ENCODE measurements at places on chromosomes 16 and 17.

DNA sequence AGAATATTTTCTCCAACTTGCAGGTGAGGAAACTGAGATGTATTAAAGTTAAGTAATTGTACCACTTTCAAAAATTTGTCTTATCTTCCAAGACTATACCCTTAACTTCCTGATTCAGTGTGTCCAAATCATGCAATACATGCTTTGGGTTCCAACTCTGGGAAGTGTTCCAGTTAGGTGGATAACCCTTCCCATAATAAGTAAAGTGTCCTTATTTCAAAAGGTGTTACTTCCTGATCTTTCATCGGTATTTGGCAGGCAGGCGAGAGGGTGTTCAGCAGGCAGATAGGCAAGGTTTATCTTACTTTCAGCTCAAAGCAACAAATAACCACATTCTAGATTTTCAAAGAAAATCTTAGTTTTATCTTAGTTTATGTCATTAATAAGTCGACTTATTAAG lies 46.3 kb upstream of the ARHGAP44 start:
- no peak for DNase-seq

DNA sequence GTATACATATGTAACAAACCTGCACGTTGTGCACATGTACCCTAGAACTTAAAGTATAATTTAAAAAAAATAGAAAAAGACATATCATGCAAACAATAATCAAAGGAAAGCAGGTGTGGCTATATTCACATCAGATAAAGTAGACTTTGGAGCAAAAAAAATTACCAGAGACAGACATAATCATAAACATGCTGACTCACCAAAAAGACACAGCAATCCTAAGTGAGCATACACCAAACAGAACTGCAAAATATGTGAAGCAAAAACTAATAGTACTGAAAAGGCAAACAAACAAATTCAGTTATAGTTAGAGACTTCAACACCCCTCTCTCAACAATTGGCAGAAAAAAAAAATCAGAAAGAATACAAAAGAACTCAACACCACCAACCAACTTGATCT lies 29.9 kb downstream of the SHCBP1 start:
- DNase-seq: no peak

GRCh38 chr16:87951552-87952538 lies 611 bp downstream of the BANP start:
- DNase-seq: no peak

- peak; percentile 36 for DNase-seq
These were observed 5.9 kb downstream of the LITAFD start for GRCh38 chr16:8887952-8888560.

DNA sequence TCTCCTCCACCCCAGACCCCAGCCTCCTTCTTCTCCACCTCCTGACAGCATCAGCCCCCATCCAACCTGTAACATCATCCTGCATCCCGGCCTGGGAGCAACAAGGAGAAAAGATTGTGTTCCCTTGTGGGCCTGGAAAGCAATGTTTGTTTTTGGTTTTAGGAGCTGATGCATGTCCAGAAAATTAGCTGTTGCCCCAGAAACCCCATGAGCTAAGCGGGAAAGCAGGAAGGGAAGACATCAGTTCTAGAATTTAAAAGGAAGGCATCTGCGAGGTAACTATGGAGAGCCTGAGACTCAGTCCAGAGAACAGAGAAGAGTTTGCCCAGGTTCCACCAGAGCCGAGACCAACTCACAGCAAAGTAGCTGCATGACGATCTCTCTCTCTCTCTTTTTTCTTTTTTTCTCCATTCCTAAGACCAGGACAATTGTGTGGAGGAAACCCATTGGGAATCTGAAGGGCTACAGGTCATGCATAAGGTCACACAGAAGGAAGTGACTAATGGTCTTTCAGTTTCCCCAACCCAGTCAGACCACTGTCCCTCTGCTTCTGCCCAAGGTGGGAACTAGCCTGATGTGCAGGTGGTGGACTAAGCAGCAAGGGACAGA lies 124.4 kb downstream of the SLC39A11 start:
- DNase-seq: peak; percentile 5

Measured in fibroblast of gingiva (primary cell).